OCI-M1 (cell line): ENCODE measurements at places on chromosomes 5 and 9.

GRCh38 chr9:89380437-89381307, 62.4 kb downstream of the SECISBP2 start:
- DNase-seq = no peak

GRCh38 chr5:124734574-124735168, 11.8 kb downstream of the ZNF608 start:
- DNase-seq = no peak

DNA sequence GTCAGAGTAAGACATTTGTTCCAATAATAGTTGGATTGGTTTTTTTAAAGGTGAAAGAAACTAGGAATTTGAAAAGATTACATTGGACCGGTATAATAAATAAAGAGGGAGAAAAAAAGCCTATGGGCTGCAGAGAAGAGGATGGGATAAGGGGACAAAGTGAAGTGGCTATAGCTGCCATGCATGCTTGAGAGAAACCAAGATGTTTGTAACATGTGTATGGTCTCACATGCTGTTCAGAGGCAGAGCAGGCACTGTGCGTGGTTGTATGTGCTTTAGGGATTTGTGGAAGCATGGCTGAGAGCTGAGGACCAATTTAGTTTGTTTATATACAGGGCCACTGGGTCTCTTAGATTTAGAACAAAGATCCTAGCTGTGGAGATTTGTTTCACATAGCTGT, 32.7 kb downstream of the LNPEP start:
- no peak for DNase-seq

- DNase-seq = no peak
These were observed at the start of gene PCDHGC5 for GRCh38 chr5:141488591-141489561. TSS of gene PCDHGC5 (plus strand) at chr5:141489081. CDS start at chr5:141489241, 160 bp downstream.

GRCh38 chr9:3863111-3863528, 337.3 kb upstream of the RFX3 start:
- peak; percentile 85 for DNase-seq

- no peak for DNase-seq
These were observed 5.6 kb downstream of the AMBP start for GRCh38 chr9:114072184-114073140.

DNA sequence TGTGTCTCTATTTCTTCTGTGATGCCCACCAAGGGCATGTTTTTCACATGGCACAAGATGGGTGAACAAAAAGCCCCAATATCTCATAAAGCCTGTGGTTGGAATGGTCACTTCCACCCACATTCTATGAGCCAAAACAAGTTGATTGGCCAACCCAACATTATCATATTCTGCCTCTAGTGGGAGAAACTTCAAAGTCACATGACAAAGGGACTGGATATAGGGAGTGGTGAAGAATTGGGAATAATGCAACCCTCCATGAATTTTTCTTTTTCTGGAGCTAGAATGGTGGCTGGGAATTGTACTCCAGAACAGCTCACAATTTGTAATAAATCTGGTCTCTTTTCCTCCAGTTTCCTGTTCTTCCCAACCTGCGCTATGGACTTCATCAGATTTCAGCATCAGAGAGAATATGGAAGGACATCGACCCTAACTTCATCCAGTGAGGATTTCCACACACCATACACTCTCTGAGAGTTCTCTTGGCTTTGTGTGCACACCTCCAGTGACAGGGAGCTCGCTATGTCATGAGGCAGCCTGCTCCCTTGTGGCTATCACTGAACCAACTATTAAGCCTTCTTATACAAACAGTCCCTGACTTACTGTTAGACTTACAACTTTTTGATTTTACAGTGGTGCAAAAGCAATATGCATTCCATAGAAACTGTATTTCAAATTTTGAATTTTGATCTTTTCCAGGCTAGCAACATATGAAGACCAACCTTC, 12.0 kb upstream of the B4GALT1 start:
- no peak for DNase-seq

- no peak for DNase-seq
These were observed 296.1 kb downstream of the NDUFS4 start for GRCh38 chr5:53856506-53856905.

DNA sequence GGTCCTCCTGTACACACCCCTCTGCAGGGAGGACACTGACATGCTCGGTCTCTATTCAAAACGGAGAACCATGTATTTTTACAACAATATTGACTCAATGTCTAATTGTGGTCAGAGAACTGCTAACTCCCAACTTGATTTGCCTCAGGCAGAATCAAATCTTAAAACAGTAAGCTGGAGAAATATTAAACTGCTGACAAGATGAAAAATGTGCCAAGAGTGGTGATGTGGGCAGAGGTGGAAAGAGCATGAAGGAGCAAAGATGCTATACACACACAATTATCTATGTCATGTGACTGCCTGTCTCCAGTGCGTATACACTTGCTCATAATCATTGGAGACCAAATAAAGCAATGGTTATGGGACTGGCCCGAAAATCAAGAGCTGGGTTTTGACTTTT, 556.1 kb upstream of the ZNF608 start:
- DNase-seq = no peak

DNA sequence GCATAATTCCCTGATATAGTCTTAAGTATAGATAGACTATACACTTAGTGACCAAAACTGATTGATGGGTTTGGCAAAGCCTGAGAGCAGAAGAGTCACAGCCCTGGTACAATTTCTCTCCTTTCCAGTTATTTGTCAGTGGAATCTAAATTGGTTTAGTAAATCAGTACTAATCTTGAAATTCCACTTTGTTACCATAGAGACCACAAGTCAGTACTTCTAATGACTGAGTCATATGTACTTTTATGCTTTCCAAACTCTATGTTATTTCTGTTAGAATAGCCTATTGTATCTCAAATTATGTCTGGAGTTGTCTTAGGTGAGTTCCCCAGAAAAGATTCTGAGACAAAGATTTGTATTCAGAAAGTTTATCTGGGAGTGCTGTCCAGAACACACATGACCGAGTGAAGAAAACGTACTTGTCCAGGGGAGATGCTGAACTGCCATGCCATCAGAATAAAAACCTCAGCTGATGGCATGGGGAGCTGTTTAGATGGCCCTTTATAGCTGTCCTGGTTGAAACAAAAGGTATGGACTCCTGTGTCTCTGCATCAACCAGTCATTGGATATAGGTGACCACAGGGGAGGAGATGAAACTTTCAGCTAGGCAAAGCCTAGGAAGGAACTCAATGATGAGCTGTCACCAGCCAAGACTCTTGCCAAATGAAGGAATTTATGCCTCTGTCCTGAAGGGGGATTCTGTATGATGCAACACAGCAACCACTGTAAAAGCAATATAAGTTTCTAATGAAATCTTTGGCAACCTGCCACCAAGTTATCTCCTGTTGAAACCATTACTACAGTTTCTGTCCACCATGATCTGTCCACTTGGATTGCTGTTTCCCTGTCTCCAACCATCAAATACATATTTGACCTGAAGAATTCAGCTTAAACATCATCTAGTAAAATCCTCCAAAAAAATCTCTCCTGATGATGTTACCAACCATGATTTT, 18.0 kb upstream of the SMC2 start:
- DNase-seq = peak; percentile 73

DNA sequence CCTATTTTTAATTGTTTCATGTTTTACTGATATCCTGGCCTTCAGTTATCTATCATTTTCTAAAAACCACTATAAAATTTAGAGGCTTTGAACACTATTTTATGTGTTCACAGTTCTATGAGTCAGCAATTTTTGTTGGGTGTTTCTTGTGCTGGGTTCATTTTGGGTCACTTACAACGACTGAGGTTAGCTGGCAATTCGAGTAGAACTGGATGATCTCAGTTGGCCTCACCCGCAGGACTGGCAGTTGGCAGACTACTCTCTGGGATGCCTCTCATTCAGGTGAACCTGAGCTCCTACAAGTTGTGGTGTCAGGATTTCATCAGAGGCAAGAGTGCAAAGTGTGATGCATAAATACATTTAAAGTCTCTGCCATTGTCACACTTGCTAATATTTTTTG, 151.0 kb upstream of the PAPPA start:
- DNase-seq = peak; percentile 59

GRCh38 chr5:66972004-66972403, 224.6 kb downstream of the CD180 start:
- DNase-seq = no peak

DNA sequence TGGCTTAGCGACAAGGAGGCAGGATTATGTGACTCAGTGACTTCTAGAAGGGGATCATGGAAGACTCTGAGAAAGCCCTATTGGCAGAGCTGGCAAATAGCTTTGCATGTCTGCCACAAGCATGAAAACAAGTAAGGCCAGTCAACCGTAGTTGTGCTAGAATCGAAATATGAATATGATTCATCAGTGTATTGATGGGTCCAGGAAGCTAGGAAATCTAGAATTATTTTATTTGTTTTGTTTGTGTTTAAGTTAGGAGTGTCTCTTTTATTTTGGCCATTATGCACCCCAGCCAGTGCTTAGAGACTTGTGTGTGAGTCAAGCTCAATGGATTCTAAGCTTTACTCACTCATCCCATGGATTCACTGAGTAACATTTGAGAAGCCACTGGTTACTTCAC, 3.8 kb upstream of the ITGA2 start:
- DNase-seq = no peak

- no peak for DNase-seq
These were observed 19.9 kb upstream of the CDH6 start for GRCh38 chr5:31173614-31174013.

DNA sequence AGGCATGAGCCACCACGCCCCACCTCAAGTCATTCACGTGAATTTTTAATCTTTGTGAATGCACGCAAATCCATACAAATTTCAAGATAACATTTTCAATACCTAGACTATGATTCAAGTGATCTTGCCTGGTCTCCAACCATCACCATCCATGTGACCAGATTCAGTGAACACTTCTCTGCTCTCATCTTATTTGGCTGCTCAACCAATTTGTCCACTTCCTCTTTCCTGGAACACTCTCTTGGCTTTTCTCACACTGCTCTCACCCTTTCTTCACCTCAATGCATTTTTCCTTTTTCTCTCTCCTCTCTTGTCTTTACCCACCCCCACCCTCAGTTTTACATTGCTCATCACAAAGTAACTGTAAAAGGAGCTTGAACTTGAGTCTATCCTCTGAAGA, 354.7 kb upstream of the KIF2A start:
- DNase-seq = peak; percentile 35

DNA sequence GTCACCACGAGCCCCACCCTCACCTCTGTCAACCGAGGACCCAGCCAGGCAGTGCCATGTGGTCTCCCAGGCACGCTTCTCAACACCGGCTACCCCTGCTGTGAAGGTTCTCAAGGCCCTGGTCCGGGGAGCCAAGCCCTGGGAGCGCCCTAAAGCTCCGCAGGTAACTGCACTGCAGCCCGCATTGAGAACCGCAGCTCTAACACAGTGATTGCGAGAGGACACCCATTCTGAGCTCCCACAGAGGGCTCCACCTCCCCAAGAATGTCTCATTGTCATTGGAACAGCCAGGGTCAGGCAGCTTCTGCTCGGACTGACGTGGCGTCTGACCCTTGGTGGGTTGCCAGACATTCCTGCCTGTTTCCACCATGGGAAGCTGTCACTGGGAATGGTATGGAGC, 88.3 kb downstream of the ANKRD33B start:
- DNase-seq = no peak

DNA sequence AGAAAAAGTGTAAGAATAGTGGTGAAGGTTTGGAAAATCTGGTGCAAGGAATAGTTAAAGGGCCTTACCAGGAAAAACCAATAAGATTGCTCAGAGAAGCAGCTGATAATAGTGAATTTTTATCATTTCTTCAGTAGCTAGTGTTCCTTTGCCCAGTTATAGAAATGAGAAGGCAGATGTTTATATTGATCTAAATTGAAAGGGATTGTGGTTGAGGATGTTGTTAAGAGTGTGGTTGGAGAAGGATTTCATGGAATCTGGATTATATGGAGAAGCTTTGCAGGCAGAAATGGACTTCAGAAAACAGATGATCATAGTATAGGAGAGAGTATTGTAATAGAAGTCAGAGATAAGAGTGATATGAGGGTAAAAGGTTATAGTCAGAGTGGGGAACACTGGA, 102.6 kb downstream of the XRCC4 start:
- DNase-seq = no peak

GRCh38 chr5:75337366-75338021, 474 bp downstream of the HMGCR start:
- peak; percentile 54 for DNase-seq

DNA sequence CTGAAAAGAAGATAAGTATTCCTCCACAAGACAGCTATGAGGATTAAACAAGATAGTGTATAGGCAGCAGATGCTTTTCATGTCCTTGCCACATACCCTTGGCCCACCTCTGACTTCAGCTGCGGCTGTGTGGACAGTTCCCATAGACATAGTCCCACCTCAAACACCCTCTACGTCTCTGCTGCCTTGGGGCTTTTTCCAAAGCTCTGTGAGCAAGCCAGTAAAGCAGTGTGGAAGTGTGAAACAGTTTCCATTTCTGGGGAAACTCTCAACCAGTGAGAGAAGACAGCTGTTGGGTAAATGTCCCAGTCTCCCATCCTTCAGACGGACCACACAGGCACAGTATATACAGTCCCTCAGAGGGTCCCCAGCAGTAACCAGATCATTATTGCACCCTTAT, 125.5 kb downstream of the CDK5RAP2 start:
- no peak for DNase-seq

DNA sequence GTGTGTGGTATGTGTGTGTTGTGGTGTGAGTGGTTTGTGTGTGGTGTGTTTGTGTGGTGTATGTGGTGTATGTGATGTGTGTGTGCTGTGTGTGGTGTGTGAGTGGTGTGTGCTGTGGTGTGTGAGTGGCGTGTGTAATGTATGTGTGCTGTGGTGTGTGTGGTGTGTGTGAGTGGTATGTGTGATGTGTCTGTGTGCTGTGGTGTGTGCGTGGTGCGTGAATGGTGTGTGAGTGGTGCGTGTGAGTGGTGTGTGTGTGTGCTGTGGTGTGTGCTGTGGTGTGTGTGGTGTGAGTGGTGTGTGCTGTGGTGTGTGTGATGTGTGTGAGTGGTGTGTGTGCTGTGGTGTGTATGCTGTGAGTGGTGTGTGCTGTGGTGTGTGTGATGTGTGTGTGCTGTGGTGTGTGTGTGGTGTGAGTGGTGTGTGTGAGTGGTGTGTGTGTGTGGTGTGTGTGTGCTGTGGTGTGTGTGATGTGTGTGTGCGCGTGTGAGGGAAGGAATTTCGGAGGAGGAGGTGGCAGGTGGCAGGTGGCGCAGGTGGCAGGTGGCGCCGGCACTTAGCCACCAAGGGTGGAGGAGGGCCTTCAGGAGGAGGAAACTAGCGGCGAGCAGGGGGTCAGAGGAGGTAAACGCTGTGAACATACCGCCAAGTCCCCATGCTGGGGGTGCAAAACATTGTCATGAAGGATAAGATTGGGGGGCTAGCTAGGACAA, 191.8 kb downstream of the MELK start:
- DNase-seq = no peak

DNA sequence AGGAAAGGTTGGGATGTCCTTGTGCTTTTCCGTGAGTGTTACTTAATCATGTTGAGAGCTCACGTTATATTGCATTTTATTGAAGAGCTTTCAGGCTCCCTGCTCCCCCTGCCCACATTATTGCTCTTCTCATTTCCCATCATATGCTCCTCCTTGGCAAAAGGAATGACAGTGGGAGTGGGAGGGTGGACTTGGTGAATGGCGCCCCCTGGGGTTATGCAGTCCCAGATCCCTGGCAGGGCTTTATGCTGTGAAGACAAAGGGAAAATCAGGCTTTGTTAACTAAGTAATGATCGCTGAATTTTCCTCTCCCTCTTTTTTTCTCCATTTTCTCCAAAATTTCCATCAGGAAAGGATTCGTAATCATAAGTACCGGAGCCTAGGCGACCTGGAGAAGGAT, 166.6 kb downstream of the SMARCA2 start:
- peak; percentile 1 for DNase-seq

GRCh38 chr9:134099123-134099761, 31.4 kb upstream of the BRD3 start:
- DNase-seq = peak; percentile 84
